Fibroblast of villous mesenchyme (primary cell): ENCODE measurements at places on chromosomes 5 and 9. TPM values are rescaled to one million over a fixed set of nuclear protein-coding genes. Genes with fewer than 3 reads are reported as not detected.

MARVELD2 gene
- 2.3 and 3.9 TPM in 2 replicates for total RNA-seq

GZMA gene
- not detected in 2 replicates for total RNA-seq

SPATA24 gene
- total RNA-seq = 3.9 and 5.2 TPM in 2 replicates

SPATA6L gene
- total RNA-seq = 0.43 and 0.64 TPM in 2 replicates

GNG10 gene
- 82.8 and 108 TPM in 2 replicates for total RNA-seq

EPB41L4A gene
- 0.64 and 0.86 TPM in 2 replicates for total RNA-seq

HACD4 gene
- 10.0 and 22.0 TPM in 2 replicates for total RNA-seq

JMY gene
- 9.1 and 9.3 TPM in 2 replicates for total RNA-seq

CNTNAP3 gene
- 0.64 TPM in 1 of 2 replicates, not detected in the other for total RNA-seq

SV2C gene
- total RNA-seq = not detected in 2 replicates

GABRA6 gene
- not detected in 2 replicates for total RNA-seq

SELENOP gene
- 15.5 and 31.1 TPM in 2 replicates for total RNA-seq

PFN3 gene
- not detected in 2 replicates for total RNA-seq

BARX1 gene
- not detected in 2 replicates for total RNA-seq

FBXW11 gene
- total RNA-seq = 68.0 and 112 TPM in 2 replicates

MSX2 gene
- 0.32 and 0.43 TPM in 2 replicates for total RNA-seq

CDC25C gene
- 4.8 and 6.9 TPM in 2 replicates for total RNA-seq

ZNF782 gene
- 4.5 and 5.6 TPM in 2 replicates for total RNA-seq

ZNF79 gene
- 10.6 and 12.5 TPM in 2 replicates for total RNA-seq

PLPP7 gene
- total RNA-seq = 8.2 and 10.0 TPM in 2 replicates

MEGF10 gene
- total RNA-seq = 0.97 and 1.3 TPM in 2 replicates

KIAA0825 gene
- 4.8 and 9.5 TPM in 2 replicates for total RNA-seq

FOXI1 gene
- not detected in 2 replicates for total RNA-seq

PCDHB12 gene
- under 0.01 TPM in 1 of 2 replicates, not detected in the other for total RNA-seq

FCHO2 gene
- total RNA-seq = 11.9 and 16.8 TPM in 2 replicates

KCNMB1 gene
- total RNA-seq = under 0.01 TPM in 1 of 2 replicates, not detected in the other

TGFBR1 gene
- total RNA-seq = 51.0 and 68.0 TPM in 2 replicates
